ENCODE measurements at places on chromosomes 3 and 15.

DNA sequence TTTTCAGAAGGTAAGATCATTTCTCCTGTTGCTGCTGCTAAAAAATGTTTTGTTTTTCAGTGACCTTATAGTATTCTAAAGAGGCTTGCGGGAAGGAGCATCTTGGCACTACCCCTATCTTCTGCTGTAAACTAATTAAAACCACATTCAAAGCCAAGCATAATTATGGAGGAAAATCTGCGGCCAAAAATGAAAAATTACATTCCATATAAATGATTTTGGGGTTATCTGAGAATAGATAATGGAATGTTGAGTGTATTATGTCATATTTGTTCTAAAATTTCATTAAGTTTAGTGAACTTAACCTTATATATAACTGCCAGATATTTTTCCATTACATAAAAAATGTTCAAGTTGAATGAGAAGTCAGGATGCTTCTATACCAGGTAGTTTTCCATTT, 170.4 kb upstream of the TMC3 start:
- DNase-seq = no peak

- DNase-seq = peak; percentile 51
Measured at GRCh38 chr15:20272422-20273184, 269.0 kb downstream of the GOLGA6L6 start.

DNA sequence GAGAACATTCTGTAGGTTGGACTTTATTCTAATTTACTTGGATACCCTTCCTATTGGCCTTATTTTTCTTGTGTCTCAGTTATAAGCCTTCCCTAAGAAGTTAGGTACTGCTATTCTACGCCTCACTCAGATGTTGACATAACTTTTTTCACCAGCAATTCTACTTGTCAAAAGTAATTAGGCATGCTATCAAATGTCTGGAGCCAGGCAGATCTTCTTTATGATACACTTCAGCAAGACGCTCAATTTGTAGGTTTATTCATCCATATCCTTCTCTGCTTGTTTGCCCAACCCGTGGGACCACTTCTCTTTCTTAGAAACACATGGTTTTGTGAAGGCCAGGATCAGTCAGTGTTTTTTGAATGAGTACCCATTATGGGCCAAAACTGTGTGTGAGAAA, 36.2 kb upstream of the COL8A1 start:
- no peak for DNase-seq

- no peak for DNase-seq
Measured at GRCh38 chr3:11306817-11307589, 34.8 kb downstream of the ATG7 start.

DNA sequence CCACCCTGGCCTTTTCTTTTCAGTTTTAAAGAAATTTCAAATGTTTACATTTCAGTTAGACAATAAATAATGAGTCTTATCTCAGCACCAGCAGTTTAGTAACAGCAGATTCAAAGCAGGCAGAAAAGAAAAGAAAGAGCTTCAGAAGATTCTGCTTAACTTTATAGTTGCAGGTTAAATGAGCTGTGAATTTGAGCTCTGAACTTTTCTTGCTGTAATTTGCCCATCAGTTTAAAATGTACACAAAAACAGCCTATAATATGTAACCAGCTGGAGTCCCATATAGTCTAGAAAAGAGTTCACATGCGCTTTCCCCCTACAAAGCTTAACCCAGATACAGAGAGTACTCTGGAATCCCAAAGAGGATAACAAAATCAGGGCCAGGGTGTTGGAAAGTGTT, 59.7 kb upstream of the SIAH2 start:
- DNase-seq = no peak

GRCh38 chr3:52023860-52024764, 28.4 kb upstream of the RPL29 start:
- DNase-seq = no peak

GRCh38 chr15:50544368-50544767, 2.1 kb downstream of the USP50 start:
- DNase-seq = peak; percentile 58

DNA sequence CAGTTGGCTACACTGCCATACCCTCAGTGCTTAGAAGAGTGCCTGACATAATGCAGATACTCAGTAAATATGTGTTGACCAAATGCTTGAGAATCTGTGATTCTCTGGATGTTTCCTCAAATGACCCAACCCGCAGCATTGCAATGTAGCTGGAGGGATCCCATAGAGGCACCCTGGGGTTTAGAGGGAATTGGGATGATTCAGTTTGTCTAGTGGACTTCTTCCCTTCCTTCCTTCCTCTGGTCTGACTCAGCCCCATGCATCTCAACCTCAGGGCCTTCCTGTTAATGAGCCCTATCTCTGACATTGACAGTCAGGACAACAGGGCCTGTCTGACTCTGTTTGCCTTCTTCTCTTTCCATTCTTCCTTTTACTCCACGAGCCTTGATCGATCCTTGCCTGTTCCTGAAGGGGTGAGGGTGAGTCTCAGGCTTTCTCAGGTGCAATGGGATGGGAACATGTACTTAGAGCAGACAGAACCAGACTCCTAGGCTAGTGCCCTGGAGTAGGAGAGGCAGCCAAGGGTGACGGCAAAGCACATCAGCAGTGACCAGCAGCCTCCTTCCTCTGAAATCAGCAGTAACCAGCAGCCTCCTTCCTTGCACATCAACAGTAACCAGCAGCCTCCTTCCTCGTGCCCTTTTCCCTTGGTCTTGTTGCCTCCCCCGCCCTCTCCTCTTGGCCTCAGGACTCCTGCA, 78.2 kb downstream of the DGKG start:
- no peak for DNase-seq

DNA sequence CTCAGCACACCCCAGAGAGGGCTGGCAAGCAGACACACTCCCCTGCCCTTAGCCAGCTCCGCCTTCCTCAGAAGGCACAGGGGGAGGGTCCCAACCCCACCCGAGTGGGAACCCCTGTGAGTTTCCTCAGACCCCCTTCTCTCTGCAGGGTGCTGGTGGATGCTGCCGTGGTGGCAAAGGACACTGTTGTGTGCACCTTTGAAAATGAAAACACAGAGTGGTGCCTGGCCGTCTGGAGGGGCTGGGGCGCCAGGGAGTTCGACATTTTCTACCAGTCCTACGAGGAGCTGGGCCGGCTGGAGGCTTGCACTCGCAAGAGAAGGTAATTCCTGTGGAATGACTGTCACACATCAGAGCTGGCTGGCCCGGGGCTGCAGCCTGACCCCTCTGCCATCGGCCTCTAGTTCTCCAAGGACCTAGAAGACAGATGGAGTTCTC, 149.4 kb downstream of the LRRK1 start:
- no peak for DNase-seq

DNA sequence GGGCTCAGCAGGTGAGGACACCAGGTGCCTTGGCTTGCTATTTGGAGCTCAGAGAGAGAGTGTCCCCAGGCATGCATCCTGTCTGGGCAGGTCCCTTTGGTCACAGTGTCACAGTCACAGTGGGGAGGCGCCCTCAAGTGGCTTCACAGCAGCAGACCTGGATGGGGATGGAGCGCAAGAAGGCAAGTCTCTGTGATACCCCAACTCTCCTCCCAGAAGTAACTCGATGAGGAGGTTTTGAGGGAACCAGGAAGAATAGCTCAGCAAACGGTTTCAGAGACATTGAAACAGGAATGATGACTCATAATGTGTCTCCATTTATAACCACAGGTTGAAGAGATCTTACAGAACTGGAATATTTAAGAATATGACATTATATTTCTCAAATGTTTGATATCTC, 66.5 kb upstream of the SH3GL3 start:
- peak; percentile 81 for DNase-seq

- DNase-seq = no peak
Measured at GRCh38 chr3:13706886-13707285, 158.0 kb downstream of the FBLN2 start.

DNA sequence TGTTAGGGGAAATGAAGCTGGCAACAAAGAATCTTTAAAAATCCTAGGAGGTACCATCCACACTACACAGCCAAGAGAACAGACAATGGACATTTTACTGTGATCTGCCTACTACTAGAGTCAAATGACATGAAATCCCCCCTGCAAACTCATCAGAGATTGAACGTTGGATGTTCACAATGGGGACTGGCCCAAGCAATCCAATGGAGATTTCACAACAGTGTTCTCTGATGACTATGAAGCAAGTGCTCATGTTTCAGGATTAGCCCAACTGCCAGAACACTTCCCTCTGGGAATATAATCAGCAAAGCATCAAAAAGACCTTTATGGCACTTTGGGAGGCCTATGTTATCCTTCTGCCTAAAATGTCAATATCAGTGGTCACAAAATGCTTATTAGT, 97.8 kb downstream of the IGSF11 start:
- no peak for DNase-seq

GRCh38 chr3:139113231-139113992, 68.7 kb upstream of the PRR23C start:
- no peak for DNase-seq

GRCh38 chr15:80152896-80153876, at the start of gene FAH:
FAH (plus strand) TSS chr15:80152999; CDS start chr15:80153055, 56 bp downstream.
- peak; percentile 62 for DNase-seq

All from mesendoderm (in vitro differentiated cells).